Esophagus mucosa (tissue), 1 donor: ENCODE measurements at places on chromosomes 16 and 17. TPM values are rescaled to one million over a fixed set of nuclear protein-coding genes. Genes with fewer than 3 reads are reported as not detected.

CCL4L2 gene
- not detected for total RNA-seq

CBX2 gene
- total RNA-seq: 3.8 TPM

EMC8 gene
- 19.3 TPM for total RNA-seq

EPN3 gene
- 38.5 TPM for total RNA-seq

RAB26 gene
- 6.0 TPM for total RNA-seq

POLR2C gene
- total RNA-seq: 32.0 TPM

CCL4 gene
- total RNA-seq: not detected

TPSD1 gene
- total RNA-seq: not detected

C16orf46 gene
- total RNA-seq: not detected

SEZ6L2 gene
- total RNA-seq: 2.9 TPM

CD300LB gene
- total RNA-seq: not detected

RTN4RL1 gene
- total RNA-seq: 1.2 TPM

NPW gene
- total RNA-seq: 0.80 TPM

SERPINF2 gene
- 2.7 TPM for total RNA-seq

PSMC5 gene
- 102 TPM for total RNA-seq

CCDC154 gene
- 0.12 TPM for total RNA-seq

KRT27 gene
- not detected for total RNA-seq

DHRS7C gene
- total RNA-seq: not detected

TSPAN10 gene
- 2.2 TPM for total RNA-seq

SLFN11 gene
- 6.6 TPM for total RNA-seq

TMEM92 gene
- total RNA-seq: 0.88 TPM
